Activated naive CD8-positive, alpha-beta T cell treated with anti-CD3 and anti-CD28 coated beads, Interleukin-2, amount 10 ng/mL, durations not matched to agents 7 days and 5 days (primary cell): ENCODE measurements at places on chromosomes 1 and 21. TPM values are rescaled to one million over a fixed set of nuclear protein-coding genes. Genes with fewer than 3 reads are reported as not detected.

GRCh38 chr1:165119086-165119485, 237.4 kb downstream of the LMX1A start:
- DNase-seq, result no peak
- H3K36me3 ChIP-seq, result no peaks in the 10 kb centered on the region
- no peak overlapping the region for H3K27ac ChIP-seq
- no peaks in the 10 kb centered on the region for H3K4me1 ChIP-seq
- H3K27me3 ChIP-seq, result peaks cover 36% of the 10 kb centered on the region
- H3K4me3 ChIP-seq, result no peak overlapping the region

DNA sequence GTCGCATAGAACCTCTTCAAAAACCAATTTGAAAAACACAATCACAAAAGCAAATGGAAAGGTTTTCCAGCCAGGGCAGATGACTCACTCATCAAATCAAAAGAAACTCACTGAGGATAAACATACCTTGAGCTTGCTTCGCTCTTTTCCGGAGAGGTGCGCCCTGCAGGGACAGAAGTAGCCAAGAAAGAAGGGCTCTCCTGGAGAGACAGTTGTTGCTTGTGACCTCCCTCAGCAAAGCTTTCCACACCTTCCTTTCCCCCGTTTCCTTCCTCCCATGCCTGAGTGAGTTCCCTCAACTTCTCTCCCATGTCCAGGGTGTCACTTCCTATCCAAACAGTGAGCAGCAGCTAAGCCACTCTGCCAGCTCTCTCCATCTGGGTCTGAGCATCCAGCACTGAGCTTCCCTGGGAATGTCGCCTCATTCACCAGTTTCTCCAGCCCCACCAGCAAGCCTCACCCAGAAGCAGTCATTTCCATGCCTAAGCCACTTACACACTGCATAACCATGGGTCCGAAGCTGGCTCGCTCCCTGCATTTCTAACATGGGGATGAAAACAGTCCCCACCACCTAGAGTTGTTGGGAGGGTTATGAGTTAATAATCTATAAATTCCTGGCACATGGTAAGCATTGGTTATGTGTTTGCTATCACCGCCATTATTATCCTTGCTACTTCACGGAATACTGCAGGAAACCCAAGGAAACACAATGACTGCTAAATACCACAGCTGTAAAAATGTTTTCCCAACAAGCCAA, 75.0 kb downstream of the PTPN14 start:
- H3K4me3 ChIP-seq, result no peak overlapping the region
- no peaks in the 10 kb centered on the region for H3K4me1 ChIP-seq
- no peak overlapping the region for H3K27ac ChIP-seq
- DNase-seq, result no peak
- no peaks in the 10 kb centered on the region for H3K36me3 ChIP-seq
- peaks cover 36% of the 10 kb centered on the region for H3K27me3 ChIP-seq

DNA sequence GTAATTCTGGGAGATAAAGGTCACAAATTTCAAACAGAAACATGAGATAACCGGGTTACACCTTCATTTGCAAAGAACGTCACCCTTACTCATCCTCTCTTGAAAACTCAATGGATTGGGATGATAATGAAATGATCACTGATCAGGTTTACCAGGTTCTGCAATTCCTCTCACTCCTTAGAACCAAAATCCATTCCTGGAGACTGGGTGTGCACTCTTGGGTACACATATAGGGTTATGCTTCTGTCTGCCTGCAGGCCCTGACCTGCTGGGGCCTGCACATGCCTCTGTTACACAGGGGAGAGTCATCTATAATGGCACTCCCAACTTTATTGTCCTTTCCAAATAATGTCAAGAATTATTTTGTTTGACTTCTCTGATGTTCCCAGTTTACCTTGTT, 8.3 kb downstream of the SUSD4 start:
- peaks cover 19% of the 10 kb centered on the region for H3K27me3 ChIP-seq
- DNase-seq, result no peak
- no peaks in the 10 kb centered on the region for H3K36me3 ChIP-seq
- H3K4me3 ChIP-seq, result no peak overlapping the region
- H3K27ac ChIP-seq, result no peak overlapping the region

- no peak overlapping the region for H3K27ac ChIP-seq
- no peaks in the 10 kb centered on the region for H3K36me3 ChIP-seq
- DNase-seq, result no peak
- no peak overlapping the region for H3K4me3 ChIP-seq
- peaks cover 24% of the 10 kb centered on the region for H3K4me1 ChIP-seq
Measured at GRCh38 chr1:112393631-112393974, 2.4 kb upstream of the CTTNBP2NL start.

- peaks cover 12% of the 10 kb centered on the region for H3K36me3 ChIP-seq
- peaks cover 8% of the 10 kb centered on the region for H3K4me1 ChIP-seq
- peak within 1 kb of the TSS; percentile 30 for H3K27ac ChIP-seq
- H3K4me3 ChIP-seq, result peak within 1 kb of the TSS; percentile 60
Measured at GRCh38 chr1:1020000-1020404, at the start of gene AGRN. Gene AGRN (plus strand): TSS chr1:1020120. CDS start chr1:1020173, 53 bp downstream.

- H3K4me1 ChIP-seq, result peaks cover 2% of the 10 kb centered on the region
- no peaks in the 10 kb centered on the region for H3K36me3 ChIP-seq
- no peak overlapping the region for H3K4me3 ChIP-seq
- peaks cover 20% of the 10 kb centered on the region for H3K27me3 ChIP-seq
- H3K27ac ChIP-seq, result no peak overlapping the region
Measured at GRCh38 chr1:65141394-65141793, 6.6 kb upstream of the AK4 start.

- H3K27me3 ChIP-seq, result peaks cover 19% of the 10 kb centered on the region
- peak within 1 kb of the TSS; percentile 11 for H3K4me3 ChIP-seq
- no peak within 1 kb of the TSS for H3K27ac ChIP-seq
- H3K36me3 ChIP-seq, result no peaks in the 10 kb centered on the region
Measured at GRCh38 chr1:203351037-203351625, at the start of gene FMOD. Gene FMOD (minus strand): TSS chr1:203351122. CDS start chr1:203348270, 2,852 bp downstream.

- DNase-seq, result no peak
- H3K27ac ChIP-seq, result no peak overlapping the region
- H3K27me3 ChIP-seq, result no peaks in the 10 kb centered on the region
- no peaks in the 10 kb centered on the region for H3K36me3 ChIP-seq
- H3K4me1 ChIP-seq, result no peaks in the 10 kb centered on the region
Measured at GRCh38 chr1:105636052-105636451, 1420.4 kb upstream of the PRMT6 start.

- no peak overlapping the region for H3K4me3 ChIP-seq
- no peaks in the 10 kb centered on the region for H3K36me3 ChIP-seq
- H3K4me1 ChIP-seq, result no peaks in the 10 kb centered on the region
- H3K27me3 ChIP-seq, result no peaks in the 10 kb centered on the region
Measured at GRCh38 chr1:215358356-215358755, 208.7 kb upstream of the KCTD3 start.

DNA sequence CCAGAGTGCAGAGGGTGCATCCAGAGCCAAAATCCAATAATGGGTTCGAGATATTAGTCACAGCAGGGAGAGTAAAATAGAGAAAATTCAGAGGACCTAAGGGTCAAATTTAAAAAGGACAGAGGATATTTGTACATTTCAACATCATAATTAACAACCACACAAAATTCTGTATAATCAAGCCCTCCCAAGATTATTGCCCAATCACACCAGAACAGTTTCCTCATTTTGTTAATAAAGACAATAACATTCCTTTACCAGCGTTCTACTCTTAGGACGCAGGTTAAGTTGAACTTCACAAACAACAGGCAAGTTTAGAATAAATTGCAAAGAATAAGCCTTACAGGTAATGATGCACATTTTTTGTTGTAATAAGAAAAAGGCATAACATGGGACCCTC, 462.8 kb downstream of the PTPRC start:
- H3K27me3 ChIP-seq, result no peaks in the 10 kb centered on the region
- no peak overlapping the region for H3K4me3 ChIP-seq
- H3K36me3 ChIP-seq, result peaks cover 40% of the 10 kb centered on the region
- peaks cover 11% of the 10 kb centered on the region for H3K4me1 ChIP-seq

- no peak overlapping the region for H3K27ac ChIP-seq
- no peak overlapping the region for H3K4me3 ChIP-seq
- no peak for DNase-seq
- peaks cover 15% of the 10 kb centered on the region for H3K4me1 ChIP-seq
- no peaks in the 10 kb centered on the region for H3K36me3 ChIP-seq
- peaks cover 7% of the 10 kb centered on the region for H3K27me3 ChIP-seq
Measured at GRCh38 chr1:158283965-158284364, 5.8 kb upstream of the CD1C start.

- no peak for DNase-seq
- no peak overlapping the region for H3K4me3 ChIP-seq
- H3K4me1 ChIP-seq, result no peaks in the 10 kb centered on the region
Measured at GRCh38 chr1:203463469-203464062, 12.0 kb upstream of the PRELP start.

- DNase-seq, result no peak
- H3K4me3 ChIP-seq, result no peak overlapping the region
- H3K27ac ChIP-seq, result no peak overlapping the region
- peaks cover 12% of the 10 kb centered on the region for H3K27me3 ChIP-seq
Measured at GRCh38 chr1:99659755-99660210, 13.9 kb downstream of the PALMD start.

DNA sequence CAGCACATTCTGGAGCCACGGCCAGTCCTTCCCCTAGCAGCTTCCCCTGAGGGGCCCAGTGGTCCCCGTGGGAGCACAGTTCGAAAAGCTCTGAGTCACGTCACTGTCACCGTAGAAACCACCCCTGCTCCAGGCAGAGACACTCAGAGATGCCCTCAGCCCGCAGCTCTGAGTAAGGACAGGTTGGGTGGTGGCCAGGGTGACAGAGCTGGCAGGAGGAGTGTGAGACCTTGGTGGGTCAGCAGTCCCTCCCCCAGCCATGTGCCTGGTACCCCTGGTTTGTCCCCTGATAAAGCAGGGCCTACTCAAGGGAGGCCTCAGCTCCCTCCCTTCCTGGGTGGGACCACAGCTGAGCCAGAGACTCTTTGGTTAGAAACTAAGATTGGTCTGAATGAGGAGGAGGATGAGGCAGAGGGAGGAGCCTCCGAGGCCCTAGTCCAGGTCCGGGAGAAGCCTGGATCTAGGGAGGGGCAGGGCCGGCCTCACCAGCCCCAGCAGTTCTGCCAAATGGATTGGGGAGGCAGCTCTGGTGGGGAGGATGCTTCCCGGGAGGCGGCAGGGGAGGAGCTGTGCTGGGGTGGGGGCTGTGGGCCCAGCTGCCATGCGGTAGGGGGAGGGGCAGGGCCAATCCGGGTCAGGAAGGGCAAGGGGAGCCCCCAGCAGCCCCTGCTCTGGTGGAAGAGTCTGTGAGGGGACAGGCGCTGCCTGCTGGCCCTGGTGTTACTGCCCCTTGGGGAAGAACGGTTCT, 55.2 kb downstream of the SLC9A1 start:
- H3K36me3 ChIP-seq, result peaks cover 1% of the 10 kb centered on the region
- H3K4me1 ChIP-seq, result peaks cover 15% of the 10 kb centered on the region
- H3K27ac ChIP-seq, result peak overlapping the region; percentile 73

DNA sequence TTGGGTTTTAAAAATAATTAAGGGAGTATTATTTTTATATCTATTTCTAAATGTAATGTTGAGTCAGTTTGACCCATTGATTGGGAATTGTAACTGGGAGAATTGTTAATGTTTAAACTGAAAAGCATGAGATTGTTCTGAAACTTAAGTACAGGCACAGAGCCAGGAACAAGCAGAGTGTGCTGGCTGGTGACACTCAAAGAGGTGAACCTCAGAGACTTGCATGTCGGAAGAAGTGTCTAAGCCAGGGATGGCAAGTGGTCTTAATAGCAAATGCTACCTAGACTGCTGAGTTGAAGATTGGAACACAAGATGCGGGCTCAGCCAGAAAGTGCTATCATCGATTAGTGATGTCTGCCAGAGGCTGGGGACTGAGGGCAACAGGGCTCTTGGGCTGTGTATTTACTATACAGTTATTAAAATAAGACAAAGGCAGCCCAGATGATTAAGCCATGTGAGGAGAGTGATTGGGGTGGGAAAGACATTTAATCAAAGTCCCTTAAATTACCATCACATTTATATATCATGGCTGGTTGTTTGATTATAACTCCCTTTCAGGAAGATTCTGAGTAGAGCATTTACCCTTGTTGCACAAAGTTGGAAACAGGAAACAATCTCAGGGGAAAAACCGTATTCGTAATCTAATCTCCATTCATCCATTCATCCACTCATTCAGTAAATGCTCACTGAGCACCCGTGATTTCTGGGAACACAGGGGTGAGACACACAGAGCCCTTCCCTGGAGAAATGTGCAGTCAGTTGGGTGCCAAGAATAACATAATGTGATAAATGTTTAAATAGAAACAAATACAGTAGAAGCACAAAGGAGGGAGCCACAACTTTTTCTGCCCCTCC, 42.8 kb downstream of the C8A start:
- no peak for DNase-seq
- H3K27me3 ChIP-seq, result no peaks in the 10 kb centered on the region
- H3K4me1 ChIP-seq, result no peaks in the 10 kb centered on the region
- H3K36me3 ChIP-seq, result no peaks in the 10 kb centered on the region
- no peak overlapping the region for H3K4me3 ChIP-seq
- H3K27ac ChIP-seq, result no peak overlapping the region

GRCh38 chr1:91736715-91737615, 149.0 kb downstream of the TGFBR3 start:
- H3K27me3 ChIP-seq, result peaks cover 6% of the 10 kb centered on the region
- no peak for DNase-seq
- H3K36me3 ChIP-seq, result no peaks in the 10 kb centered on the region

GRCh38 chr1:224542783-224543440, 73.2 kb upstream of the CNIH3 start:
- H3K27ac ChIP-seq, result no peak overlapping the region
- H3K27me3 ChIP-seq, result peaks cover 28% of the 10 kb centered on the region
- no peak overlapping the region for H3K4me3 ChIP-seq
- peaks cover 15% of the 10 kb centered on the region for H3K4me1 ChIP-seq
- no peaks in the 10 kb centered on the region for H3K36me3 ChIP-seq

DNA sequence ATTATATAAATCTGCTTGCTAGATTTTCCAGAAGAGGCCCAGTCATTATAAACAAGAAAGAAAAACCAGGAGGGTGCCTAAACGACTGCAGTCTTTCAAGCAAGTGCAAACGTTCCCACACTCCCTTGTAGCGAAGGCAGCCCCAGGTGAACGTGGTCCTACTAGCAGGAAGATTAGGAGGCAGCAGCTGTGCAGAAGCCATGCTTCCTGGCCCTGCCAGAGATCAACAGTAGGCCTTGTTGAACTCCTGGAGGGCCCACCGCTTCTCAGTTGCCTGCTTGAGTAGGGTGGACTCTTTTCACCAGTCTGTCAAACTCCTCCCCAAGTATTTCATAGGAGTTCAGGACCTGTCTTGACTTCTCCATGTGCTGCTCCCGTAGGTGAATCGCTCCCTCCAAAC, 163.0 kb upstream of the GORAB start:
- H3K36me3 ChIP-seq, result no peaks in the 10 kb centered on the region
- no peak overlapping the region for H3K4me3 ChIP-seq
- peaks cover 2% of the 10 kb centered on the region for H3K27me3 ChIP-seq
- no peak overlapping the region for H3K27ac ChIP-seq
- no peaks in the 10 kb centered on the region for H3K4me1 ChIP-seq
- DNase-seq, result no peak

DNA sequence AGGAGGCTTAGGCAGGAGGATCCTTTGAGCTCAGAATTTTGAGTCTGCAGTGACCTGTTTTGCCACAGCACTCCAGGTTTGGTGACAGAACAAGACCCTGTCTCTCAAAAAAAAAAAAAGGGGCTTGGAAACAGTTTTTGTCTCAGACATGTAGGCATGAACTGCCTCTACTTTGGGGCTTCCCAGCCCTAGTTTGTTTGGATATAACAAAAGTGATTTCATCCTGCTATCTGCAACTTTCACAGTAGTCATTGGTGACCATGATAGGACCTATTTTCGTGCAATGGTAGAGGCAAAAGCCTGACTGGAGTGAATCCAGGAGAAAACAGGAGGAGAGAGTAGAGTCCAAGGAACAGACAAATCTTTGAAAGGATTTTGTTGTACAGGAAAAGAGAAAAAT, 20.3 kb upstream of the EVI5 start:
- peaks cover 32% of the 10 kb centered on the region for H3K27me3 ChIP-seq
- DNase-seq, result no peak
- H3K4me3 ChIP-seq, result no peak overlapping the region
- no peak overlapping the region for H3K27ac ChIP-seq
- no peaks in the 10 kb centered on the region for H3K36me3 ChIP-seq
- H3K4me1 ChIP-seq, result peaks cover 5% of the 10 kb centered on the region

The ACTL8 gene
- total RNA-seq, result not detected

The TTC34 gene
- total RNA-seq, result 2.7 TPM

The CYP2J2 gene
- 3.6 TPM for total RNA-seq
